ENCODE measurements at places on chromosomes 4 and X. TPM values are rescaled to one million over a fixed set of nuclear protein-coding genes. Genes with fewer than 3 reads are reported as not detected.

CT45A1 gene
- not detected for total RNA-seq

GRCh38 chrX:11100281-11101035, 10.7 kb upstream of the HCCS start:
- no peak for DNase-seq

PGAM4 gene
- total RNA-seq: not detected

GRCh38 chrX:50726296-50726695, 87.7 kb downstream of the SHROOM4 start:
- no peak for DNase-seq

CYBB gene
- 6.3 TPM for total RNA-seq

GRCh38 chr4:88659055-88659889, 38.4 kb downstream of the NAP1L5 start:
- peak; percentile 41 for DNase-seq

DNA sequence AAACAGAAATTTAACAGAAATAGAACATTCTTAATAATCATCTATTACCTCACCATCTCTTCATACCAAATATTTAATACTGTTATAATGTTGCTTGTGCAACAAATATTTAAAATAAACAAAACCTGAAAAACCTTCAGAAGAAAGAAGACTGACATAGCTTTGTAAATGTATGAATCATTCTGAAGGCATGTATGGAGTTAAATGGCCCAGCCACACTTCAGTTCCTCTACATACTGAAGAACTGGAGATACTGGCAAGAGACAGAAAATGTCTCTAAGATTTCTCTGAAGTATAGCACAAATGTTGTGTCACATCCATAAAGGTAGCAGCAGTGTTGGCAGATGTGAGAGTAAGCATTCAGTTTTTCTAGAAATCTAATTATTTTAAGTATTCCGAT, 275.3 kb upstream of the FGF13 start:
- no peak for DNase-seq

DNA sequence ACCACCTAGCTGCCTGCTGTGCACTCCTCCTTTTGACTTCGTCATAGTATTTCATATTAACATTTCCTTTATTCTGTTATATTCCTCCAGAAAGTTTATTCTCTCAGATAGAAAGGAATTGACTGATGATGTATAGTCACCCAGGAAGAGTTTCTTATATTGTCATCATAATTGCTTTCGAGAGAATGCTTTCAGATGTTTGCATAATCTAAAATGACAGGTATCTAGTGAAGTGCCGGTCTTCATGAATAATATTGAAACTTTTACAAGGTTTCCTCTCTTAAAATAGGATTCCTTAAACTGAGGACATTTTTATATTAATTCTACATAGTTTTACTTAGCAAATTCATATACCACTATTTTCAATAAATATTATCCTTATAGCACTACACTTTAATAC, 10.1 kb downstream of the SEC24D start:
- no peak for DNase-seq

DNA sequence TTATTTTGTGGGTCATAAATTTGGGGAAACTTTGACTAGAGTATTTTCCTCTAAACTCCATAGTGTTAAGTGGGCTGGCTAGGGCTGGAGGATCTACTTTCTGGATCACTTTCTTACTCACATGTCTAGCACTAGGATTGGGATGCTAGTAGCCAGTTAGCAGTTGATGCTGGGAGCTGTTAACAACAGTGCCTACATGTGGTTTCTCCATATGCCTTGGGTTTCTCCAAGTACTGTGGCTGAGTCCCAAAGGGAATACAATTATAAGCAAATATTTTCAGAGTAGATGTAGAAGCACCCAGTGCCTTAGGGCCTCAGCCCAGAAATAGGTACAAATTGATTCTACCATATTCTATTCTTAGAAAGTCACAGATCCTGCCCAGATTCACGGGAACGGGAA, 1614.9 kb downstream of the ARAP2 start:
- no peak for DNase-seq

GRCh38 chr4:59484944-59485343, 1715.2 kb upstream of the ADGRL3 start:
- no peak for DNase-seq

- DNase-seq: no peak
Observed at GRCh38 chrX:16573781-16574180, 76.2 kb upstream of the S100G start.

EGF gene
- total RNA-seq: not detected

DNA sequence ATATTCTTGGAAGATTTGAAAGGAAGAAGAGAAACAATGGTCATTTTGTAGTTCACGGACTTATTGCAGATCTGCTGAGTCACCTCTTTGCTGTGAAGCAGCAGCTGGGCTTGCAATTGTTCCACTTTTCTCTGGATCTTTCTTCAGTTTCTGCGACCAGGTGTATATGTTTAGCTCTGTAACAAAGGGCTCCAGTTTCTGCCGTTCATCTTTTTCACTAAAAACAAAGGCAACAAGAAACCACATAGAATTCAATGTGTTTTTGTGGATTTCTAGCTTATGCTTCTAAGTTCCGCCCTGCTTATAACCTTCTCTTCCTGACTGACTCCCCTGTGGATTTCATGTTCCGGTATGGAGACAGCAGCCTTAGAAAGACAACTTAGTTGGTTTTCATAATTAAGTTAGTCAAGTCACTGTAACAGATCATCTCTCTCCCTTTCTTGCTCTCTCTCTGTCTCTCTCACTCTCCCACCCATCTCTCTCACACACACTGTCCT, 121.6 kb upstream of the EPHA5 start:
- DNase-seq: no peak

GYG2 gene
- not detected for total RNA-seq

DNA sequence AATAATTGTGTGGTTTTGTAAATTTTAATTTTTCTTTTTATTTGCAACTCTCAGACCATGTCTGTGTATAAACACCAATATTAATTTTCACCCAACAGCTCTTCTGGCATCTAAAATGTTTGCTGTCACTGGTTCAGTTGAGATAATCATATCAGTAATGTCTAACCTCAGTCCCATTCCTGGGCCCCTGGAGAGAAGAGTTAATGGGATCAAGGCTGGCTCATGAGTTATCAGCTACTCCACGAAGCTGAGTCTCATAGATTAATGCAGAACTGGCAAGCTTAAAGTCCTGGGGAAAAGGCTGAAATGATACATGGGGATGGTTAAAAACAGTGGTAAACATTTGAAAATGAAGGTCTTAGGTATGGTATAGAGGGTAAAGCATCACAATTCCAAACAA, 28.4 kb upstream of the TSPAN5 start:
- no peak for DNase-seq

Data from CD4-positive, alpha-beta memory T cell (primary cell).